ENCODE measurements at places on chromosomes 2 and 18.

GRCh38 chr2:162433491-162433890 lies 89.6 kb downstream of the GCA start:
- DNase-seq: no peak

GRCh38 chr2:2253172-2254016 lies 77.7 kb downstream of the MYT1L start:
- DNase-seq: no peak

DNA sequence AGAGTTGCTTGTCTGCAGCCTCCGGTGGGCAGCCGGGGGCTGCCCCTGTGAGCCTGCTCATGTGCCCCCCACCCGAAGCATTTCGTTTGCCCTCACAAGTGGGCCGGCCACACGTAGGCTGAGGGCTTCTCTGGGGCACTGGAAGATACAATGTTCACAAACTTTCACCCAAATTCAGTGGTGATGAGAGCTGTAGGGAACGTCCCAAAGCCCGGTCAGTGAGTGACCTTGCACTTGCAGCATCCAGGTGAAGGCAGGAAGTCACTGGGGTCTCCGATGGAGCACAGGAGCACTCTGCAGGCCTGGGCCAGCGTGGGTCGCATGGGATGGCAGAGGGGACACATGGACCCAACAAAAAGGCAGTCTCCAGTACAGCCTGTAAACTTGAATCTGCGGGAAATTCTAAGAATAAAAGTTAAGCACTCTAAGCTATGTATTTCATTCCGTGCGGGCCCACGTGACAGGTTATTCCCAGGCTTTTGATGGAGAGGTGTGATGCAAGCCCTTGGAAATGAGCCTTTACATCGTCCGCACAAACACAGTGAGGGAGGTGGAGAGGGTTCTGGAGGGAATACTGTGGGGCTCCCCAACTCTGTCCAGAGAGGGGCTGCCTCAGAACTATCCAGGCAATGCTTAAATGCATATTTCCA lies 42.5 kb downstream of the CNGA3 start:
- no peak for DNase-seq

DNA sequence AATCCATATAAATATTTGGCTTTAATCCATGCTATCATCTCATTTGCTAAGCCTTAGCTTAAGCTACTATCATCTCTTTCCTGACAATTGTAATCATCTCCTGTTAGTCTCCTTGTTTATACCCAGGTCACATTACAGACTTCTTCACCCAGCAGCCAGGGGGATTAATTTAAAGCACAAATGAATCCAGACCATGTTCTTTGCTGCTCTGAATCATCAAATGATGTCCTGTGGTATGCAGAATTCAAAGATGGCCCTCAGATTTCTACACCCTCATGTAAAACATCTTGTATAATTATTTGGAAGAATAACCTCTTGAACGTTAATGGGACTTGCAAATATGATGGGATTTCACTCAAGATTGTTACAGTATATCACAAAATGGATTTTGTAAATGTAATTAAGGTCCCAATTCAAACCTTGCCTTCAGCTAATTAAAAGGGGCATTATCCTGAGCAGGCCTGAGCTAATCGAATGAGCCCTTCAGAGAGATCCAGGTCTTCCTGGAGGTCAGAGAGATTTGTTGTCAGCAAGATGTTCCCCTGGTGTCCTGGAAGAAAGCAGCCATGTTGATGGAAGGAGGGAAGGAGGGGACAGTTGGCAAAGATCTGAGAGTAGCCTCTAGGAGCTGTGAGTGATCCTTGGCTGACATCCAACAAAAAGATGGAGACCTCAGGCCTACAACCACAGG lies 241.1 kb upstream of the MMADHC start:
- DNase-seq: no peak

GRCh38 chr2:163675388-163675787 lies 60.4 kb downstream of the FIGN start:
- no peak for DNase-seq

- peak; percentile 61 for DNase-seq
Measured at GRCh38 chr2:178397002-178397605, 53.9 kb downstream of the PRKRA start.

GRCh38 chr2:43467891-43468290 lies 127.9 kb downstream of the THADA start:
- DNase-seq: no peak

GRCh38 chr2:75064691-75065396 lies 106.4 kb downstream of the POLE4 start:
- peak; percentile 65 for DNase-seq

DNA sequence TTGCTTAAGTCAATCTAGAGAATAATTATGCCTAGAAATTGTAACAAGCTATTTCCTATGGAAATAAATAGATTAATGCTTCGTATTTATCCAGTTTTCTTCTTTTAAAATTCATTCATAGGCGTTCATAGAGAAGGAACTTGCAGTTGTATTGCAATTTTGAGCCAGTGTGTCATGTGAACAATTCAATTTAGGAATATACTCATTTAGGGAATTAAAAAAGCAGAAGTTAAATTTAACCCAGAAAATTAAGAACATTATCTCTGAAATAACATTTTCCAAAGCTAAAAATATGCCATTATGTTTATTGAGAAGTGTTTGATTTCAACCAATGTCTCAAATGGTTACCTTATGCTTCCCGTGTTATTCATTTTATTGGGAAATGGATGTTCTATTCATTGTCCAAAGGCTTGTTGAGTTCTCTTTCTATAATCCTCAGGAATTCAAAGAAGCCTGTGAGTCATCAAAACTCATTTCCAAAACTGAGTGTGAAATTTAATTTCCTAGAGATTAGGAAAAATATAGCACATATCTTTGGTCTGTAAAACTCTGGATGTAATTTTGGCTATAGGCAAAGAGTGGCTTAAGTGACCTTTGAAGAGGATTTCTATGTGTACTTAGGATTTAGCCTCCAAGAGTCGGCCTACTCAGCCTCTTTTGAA lies 99.7 kb downstream of the SLC8A1 start:
- no peak for DNase-seq

- no peak for DNase-seq
Measured at GRCh38 chr18:63700501-63700900, 2.3 kb upstream of the SERPINB11 start.

- no peak for DNase-seq
Measured at GRCh38 chr2:236861196-236861875, 224.4 kb upstream of the COPS8 start.

DNA sequence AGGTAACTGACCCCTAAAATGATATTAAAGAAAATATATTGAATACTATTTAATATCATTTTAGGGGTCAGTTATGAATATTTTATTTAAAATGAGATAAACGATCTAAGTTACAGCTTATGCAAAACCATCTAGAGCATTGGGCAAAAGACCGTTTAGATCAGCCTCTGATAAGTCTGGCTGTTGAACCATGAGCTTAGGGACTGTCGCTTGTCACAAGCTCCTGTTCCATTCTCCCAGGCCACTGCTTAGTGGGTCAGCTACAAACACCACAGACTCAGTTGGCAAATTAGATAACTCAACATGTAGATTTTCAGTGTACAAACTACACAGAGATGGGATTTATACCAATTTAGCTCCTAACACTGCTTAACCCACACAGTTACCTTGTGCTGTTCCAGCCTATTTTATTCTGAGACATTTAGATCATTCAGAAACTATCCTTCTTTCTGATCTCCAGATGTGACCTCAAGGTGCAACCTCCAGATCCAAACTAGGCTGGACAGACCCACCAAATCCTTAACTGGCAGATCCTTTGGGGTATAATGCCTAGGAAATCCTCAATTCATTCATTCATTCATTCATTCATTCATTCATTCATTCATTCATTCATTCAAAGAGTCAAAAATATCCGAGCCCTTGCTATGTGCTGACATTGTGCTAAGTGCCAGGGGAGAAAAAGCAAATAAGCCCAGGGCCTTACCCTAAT lies 82.8 kb downstream of the HRH4 start:
- DNase-seq: no peak

GRCh38 chr18:10878703-10879102 lies 270.7 kb downstream of the PIEZO2 start:
- DNase-seq: no peak

- DNase-seq: no peak
Measured at GRCh38 chr2:228846161-228846560, 424.9 kb downstream of the PID1 start.

GRCh38 chr2:119225105-119225865 lies 1.7 kb downstream of the STEAP3 start:
- DNase-seq: no peak

GRCh38 chr2:198615972-198616371 lies 811.6 kb downstream of the PLCL1 start:
- no peak for DNase-seq

DNA sequence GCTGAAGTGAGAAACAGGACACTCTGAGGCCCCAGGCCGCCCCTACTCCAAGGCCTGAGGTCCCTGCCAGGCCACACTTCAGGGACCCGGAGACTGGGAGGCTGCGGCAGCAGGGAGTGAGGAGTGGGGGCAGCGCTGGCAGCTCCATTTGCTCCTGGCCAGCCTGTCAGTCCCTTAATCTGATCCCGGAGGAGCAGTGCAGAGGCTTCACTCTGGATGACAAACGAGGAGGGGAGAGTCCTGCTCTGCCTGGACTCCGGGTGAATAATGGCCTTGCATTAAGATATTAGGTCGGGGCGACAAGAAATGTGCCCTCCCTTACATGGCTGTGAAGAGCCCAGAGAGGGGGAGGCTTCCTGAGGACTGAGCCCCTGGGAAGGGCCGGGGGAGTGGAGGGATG lies 14.3 kb upstream of the PRSS56 start:
- DNase-seq: no peak

GRCh38 chr18:33560686-33561370 lies 17.2 kb upstream of the ASXL3 start:
- DNase-seq: no peak

- no peak for DNase-seq
Measured at GRCh38 chr2:229882583-229882982, 39.2 kb downstream of the TRIP12 start.

- DNase-seq: peak; percentile 57
Measured at GRCh38 chr2:64652231-64653108, 1.2 kb downstream of the SERTAD2 start.

DNA sequence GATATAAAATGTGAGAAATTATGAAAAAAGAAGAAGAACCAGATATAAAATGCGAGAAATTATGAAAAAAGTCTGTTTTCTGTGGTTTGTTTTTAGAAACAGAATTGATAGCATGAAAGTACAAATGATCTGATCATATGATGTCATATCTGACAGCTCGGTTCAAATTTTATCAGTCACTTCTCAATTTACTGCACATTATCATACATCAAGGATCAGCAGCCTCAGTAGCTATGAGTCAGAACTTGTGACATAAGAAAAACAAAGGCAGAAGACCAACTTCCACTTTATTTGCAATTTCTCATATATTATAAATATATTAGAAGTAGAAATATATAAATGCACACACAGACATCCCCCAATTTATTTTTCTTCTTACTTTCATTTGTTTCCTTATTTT lies 634.0 kb downstream of the LRP1B start:
- DNase-seq: no peak

DNA sequence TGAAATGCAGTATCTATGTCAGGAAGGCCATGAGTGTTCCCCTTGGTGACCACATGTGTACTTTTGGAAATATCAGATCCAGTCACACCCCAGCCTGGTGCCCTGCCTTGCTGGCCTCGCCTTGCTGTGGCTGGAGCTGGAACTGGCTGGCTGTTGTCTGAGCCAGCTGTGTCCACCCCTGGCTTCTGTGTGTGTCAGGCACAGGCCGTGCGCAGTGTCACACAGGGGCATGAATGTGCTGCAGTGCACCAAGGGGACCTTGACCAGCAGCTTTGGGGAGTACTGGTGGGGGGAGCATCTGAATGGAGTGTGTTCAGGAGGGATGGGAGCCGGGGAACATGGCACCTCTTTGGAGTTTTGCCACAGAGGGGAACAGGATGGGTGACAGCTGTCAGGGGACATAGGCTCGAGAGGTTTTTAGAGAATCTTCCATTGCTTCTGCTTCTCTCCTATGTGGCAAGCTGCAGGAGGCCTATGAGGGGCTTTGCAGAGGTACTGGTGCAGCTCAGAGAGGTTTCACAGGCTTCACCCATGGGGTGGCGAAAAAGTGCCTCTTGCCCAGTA lies 44.7 kb upstream of the FAHD2A start:
- DNase-seq: no peak

DNA sequence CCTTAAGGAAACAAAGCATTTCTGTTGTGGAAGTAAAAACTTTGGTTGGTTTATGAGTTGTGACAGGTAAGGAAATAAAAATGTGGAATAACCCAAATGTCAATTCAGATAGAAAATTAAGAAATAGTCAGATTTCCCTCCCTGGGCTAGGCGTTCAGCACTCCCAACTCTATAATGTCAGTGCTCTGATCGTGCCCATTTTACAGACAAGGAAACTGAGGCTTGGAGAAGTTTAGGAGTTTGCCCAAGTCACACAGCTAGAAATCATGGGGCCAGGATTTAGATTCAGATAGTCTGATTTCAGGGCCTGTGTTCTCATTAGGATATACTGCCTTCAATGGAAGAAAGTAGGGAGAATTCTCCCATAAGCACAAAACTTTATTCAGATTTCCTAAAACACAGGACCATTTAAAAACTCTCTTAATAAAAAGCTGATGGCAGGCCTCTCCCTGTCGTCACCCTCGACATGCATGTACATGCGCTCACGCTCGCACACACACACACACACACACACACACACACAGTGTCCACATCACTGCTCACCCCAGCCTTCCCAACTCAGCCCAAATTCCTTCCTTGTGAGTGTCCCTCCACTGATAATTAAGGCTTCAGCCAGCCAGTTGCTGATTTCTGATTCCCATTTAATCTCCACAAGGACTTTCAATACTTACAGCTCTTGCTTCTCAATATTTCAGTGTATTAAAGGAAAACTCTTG lies 49.1 kb upstream of the SLC14A2 start:
- no peak for DNase-seq

GRCh38 chr2:136238286-136239078 lies 120.5 kb upstream of the CXCR4 start:
- peak; percentile 98 for DNase-seq

DNA sequence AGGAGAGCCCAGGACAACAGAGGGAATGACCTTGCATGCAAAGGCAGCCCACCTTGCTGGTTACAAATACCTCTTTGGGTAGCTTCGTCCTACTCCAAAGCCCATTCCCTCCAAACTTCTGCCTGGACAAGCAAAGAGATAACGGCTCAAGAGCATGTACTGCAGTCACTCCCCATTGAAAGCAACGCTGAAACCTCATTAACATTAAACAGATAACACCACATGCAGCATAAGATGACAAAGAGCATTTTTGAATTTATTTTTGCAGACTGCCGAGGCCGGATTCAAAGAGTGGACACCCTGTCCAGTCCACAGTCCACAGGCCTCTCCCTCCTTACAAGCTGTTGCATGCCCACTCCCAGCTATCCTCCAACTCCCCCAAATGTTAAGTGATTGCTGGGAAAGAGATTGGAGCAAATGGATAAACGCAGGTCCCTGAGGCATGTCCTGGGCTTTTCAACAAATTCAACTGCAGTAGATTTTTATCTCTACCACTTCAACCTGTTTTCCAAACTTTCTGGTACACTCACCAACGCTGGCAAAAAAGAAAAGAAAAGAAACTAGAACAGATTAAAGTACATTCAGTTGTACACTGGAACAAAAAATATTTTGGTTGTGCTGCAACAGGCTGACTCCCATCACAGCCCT lies 40.1 kb downstream of the MREG start:
- no peak for DNase-seq
